ENCODE measurements at places on chromosomes 6 and 20.

- DNase-seq = no peak
Observed at GRCh38 chr20:34355427-34355826, 7.6 kb upstream of the ITCH start.

- no peak for DNase-seq
Observed at GRCh38 chr6:7730784-7731227, 4.9 kb downstream of the BMP6 start.

- DNase-seq = no peak
Observed at GRCh38 chr6:55388211-55388610, 60.9 kb downstream of the GFRAL start.

DNA sequence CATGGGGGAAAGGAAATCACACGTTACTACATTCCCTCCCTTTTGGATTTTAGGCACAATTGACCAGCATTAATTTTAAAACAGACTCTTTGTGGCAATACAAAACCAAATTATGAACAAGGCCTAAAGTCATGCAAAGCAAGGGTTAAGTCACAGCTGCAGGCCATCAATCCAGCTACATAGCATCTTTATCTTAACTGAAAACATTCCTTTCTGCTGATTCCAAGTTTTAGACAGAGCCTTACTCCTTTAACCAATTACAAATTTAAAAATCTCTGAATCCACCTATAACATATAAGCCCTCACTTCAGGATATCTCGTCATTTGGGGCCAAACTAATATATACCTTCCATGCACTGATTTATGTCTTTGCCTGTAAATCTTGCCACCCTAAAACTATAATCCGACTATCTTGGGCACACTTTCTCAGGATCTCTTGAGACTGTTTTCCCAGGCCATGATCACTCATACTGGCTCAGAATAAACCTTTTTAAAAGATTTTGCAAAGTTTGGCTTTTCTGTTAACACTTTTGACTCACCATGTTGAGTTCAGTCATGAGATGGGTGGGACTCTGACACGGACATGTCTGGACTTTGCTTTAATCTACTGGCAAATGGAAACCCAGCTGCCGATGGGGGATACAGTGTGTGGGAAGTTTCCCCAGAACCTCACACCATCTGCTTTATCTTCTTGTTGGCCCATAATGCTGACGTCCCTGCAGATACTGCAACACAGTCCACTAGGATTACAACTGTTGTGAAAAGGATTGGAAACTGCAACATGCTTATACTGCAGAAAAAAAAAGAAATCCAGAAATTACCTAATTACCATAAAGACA, 757.0 kb downstream of the PTPRT start:
- no peak for DNase-seq

DNA sequence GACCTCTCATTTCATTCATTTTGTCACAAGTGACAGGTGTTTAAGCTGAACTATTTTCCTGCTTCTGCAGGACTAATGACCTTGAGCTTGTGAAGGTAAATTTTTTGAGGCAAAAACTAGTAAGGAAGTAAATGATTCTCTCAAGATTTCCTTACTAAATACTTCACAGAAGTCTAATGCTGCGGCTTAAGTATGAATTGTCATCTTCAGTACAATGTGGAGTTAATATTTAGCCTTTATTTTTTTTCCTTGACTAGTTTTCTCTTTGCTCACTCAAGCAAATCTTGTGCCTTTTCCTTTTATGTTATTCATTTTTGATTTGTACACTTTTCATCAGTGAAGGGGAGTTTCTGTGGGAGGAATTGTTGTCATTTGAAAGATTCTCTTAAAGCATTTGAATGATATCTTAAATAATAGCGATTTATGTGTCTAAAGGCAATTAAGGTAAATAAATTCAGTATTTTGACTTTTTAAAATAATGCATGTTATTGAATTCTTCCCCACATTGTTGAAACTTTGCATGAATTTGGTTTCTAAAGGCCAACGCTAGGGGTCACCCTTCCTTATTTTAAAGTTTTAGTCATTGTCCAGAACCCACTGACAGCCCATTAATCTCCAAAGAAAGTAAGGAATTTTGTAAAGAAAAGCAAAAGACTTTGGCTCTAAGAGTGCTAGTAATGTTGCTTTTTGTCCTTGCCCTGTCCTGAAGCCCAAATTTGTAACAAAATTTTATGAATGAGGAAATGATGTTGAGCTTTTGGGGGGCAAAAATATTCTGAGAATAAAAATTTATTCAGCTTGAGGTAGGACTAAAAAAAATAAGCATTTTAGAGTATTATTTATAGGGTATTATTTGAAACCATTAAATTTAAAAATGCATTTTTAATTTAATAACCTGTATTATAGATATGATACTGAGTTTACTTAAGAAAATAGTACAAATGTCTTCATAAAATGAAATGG, 157.4 kb upstream of the LAMA2 start:
- peak; percentile 9 for DNase-seq

DNA sequence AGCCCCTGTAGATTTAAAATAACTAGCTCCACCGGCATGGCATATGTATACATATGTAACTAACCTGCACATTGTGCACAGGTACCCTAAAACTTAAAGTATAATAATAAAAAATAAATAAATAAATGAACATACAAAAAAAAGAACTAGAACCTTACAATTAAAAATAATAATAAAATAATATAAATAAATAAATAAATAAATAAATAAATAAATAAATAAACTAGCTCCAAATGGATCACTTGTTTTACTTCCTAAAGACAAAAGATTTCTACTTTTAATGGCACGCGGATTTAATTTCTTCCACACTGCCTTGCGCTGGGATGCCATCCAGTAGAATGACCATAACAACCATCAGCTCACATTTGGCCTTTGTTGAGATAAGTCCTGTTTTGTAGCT, 141.0 kb upstream of the NRSN1 start:
- no peak for DNase-seq

DNA sequence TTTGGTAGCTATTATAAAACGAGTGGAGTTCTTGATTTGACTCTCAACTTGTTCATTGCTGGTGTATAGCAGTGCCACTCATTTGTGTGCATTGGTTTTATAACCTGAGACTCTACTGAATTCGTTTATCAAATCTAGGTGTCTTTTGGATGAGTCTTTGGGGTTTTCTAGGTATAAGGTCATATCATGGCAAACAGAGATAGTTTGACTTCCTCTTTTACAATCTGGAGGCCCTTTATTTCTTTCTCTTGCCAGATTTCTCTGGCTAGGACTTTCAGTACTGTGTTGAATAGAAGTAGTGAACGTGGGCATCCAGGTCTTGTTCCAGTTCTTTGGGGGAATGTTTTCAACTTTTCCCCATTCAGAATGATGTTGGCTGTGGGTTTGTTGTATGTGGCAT, 38.8 kb downstream of the SUMO4 start:
- no peak for DNase-seq

- DNase-seq = no peak
Observed at GRCh38 chr6:79841577-79842375, 105.6 kb downstream of the ELOVL4 start.

DNA sequence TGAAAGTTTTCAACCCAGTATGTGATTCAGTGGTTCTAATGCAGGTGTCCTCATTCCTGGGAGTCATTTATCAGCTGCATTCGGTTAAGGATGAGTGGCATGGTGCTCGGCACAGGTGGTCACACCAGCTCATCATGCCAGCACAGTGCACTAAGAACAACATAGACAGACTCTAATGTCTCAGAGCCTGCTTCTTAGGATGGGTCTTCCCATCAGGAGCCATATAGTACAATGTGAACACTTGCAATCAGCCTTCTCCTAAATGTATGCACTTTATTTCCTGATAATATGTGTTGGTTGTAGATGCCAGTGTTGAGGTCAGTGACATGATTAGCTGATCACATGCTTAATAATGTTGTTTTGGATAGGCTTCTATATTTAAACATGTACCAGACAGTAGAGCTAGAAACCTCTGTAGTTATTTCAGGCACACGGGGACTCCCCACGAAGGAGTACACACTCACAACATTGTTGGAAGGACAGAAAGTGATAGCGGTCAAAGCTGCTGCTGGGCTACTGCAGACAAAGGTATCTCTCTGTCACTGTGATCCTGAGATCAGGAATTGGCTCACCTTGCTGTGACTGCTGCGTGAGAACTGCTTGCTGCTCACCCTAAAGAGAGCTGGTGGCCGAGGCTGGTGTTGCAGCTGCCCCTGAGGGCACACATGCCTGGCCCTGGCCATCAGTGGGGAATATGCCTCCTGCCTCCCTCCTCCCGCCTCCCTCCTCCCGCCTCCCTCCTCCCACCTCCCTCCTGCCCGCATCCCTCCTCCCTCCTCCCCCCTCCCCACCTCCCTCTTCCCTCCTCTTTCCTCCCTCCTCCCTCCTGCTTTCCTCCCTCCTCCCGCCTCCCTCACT, 195.4 kb downstream of the SMOC2 start:
- no peak for DNase-seq

GRCh38 chr6:96966100-96966499, 41.6 kb downstream of the KLHL32 start:
- no peak for DNase-seq

GRCh38 chr20:61424628-61425420, 172.8 kb downstream of the CDH4 start:
- DNase-seq = no peak

- DNase-seq = no peak
Observed at GRCh38 chr6:8743170-8743745, 307.9 kb upstream of the SLC35B3 start.

DNA sequence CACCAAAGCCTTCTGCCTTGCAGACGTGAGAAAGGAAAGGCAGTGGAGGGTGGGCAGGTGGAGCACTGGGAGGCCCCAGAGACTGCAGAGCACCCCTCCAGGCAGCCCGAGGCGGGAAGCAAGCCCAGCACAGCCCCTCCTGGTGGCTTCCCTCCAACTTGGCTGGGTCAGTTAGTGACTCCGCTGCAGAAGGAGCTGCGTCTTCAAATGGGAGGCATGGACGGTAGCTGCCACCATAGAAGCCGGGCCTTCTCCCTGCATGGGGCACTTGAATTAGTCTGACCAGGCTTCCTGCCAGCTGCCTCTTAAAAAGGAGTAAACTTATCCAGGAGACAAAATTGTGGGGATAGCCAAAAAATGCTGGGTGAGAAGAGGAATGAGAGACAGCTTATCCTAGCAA, 88.0 kb upstream of the RPS6KA2 start:
- no peak for DNase-seq

GRCh38 chr20:62141397-62142251, 1.6 kb downstream of the PSMA7 start:
- DNase-seq = no peak

DNA sequence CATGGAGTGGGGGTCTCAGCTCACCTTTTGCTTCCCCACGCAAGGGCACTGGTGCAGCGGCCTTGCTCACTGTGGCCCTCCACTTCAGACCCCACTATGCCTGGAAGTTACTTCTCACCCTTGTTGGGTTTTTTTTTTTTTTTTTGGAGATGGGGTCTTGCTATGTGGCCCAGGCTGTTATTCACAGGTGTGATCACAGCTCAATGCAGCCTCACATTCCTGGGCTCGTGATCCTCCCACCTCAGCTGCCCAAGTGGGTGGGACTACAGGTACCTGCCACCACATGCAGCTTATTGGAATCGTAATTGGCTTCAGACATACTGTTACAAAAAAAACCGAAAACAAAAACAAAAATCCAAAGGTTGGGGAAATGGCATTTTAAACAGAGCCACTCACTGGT, 32.4 kb downstream of the NINL start:
- no peak for DNase-seq

DNA sequence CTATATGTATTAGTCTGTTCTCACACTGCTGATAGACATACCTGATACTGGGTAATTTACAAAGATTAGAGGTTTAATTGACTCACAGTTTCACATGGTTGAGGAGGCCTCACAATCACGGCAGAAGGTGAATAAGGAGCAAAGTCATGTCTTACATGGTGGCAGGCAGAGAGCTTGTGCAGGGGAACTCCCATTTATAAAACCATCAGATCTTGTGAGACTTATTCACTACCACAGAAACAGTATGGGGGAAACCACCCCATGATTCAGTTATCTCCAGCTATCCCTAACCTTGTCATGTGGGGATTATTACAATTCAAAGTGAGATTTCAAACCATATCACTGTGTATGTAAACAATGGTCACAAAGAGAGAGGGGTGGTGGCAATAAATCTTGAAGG, 6.6 kb downstream of the CST8 start:
- no peak for DNase-seq

DNA sequence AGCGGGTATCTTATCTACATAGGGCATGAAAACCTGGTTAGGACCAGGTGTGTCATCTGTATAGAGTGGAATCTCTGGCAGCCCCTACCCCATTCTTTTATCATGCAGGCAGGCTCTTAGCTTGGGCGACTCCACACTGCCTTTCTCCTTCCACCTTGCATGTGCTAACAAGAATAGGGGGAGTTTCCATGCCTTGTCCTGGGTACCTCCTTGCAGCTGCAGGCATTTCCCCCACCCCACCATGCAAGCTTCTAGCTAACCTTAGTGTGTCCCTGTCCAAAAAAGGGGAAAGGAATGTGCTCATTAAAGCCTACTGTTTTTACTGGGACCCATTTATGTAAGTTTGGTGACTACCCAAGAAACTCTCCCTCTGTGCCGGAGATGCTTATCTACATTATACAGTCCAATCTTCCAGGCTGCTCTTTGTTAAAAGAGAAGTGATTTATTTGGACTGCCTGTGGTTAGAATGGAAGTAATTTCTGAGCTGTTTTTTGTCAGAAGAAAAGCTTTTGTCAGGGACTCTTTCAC, 10.5 kb upstream of the CEP43 start:
- DNase-seq = no peak

GRCh38 chr6:121584586-121585369, 149.3 kb downstream of the GJA1 start:
- DNase-seq = no peak

DNA sequence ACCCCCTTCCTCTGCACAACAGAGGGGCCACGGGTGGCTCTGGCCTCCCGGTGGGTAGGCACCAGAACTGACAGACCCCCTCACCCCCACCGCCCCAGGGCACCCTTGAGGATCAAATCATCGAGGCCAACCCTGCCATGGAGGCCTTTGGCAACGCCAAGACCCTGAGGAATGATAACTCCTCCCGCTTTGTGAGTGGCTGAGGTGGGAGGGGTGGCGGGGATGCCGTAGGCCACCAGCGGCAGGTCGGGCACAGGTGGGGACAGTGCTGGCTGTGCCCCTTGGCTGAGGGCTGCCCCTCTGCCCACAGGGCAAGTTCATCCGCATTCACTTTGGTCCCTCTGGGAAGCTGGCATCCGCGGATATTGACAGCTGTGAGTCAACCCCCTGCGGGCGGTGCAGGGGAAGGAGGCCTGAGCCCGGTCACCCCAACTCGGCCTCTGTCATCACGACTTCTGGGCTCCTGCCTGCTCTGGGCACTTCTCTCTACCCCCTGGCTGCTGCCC, 29.1 kb downstream of the MYH7B start:
- no peak for DNase-seq

- DNase-seq = no peak
Observed at GRCh38 chr6:157830354-157831017, 7.4 kb downstream of the SNX9 start.

- DNase-seq = no peak
Observed at GRCh38 chr6:36204068-36204753, 7.7 kb downstream of the BRPF3 start.

- no peak for DNase-seq
Observed at GRCh38 chr20:8909596-8909995, 159.3 kb upstream of the PLCB4 start.

Data from right kidney (tissue), 9 donors.